ENCODE measurements at places on chromosomes 4 and X.

GRCh38 chrX:95640226-95640625 is 1044.4 kb upstream of the DIAPH2 start:
- no peak for DNase-seq

- no peak for DNase-seq
Observed at GRCh38 chr4:82713856-82714255, 84.7 kb downstream of the SCD5 start.

GRCh38 chrX:100090931-100091330 is 319.1 kb downstream of the PCDH19 start:
- no peak for DNase-seq

DNA sequence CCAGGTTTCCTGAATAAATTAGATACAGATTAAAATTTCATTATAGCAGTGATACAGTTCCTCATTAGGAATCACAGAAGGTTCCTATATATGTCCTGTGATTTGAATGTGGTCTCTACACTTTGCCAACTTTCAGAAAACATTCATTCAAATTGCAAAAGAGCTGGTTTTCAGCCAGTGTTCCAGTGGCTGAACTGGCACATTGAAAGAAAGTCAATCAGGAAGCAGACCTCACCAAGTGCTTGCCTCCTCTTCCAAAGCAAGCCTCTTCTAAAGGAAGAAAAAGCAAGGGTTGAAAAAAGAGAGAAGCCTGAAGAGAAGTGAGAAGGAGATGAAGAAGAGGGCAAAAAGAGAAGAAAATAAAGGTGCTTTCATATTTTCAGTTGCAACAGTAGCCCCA is 12.7 kb downstream of the KLHL34 start:
- no peak for DNase-seq

DNA sequence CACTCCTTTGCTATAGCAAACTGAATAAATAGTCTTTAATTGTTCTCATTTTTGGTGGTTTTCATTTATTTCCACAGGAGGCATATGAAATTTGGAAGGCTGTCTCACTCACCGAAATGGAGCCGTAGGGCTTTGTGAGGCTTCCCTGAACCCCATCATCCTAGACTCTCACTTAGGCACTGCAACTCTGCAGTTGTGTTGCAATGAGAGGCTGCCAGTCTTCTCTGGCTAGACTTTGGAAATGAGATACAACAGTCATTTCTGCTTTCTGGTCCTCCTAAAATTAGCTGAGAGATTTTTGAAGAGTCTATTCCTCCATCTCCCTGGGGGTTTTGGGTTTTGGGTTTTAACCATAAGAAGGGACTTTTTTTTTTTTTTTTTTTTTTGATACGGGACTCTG is 146.5 kb downstream of the SH3BGRL start:
- no peak for DNase-seq
